ENCODE measurements at places on chromosomes 1 and 21.

- no peak for DNase-seq
Measured at GRCh38 chr1:176177764-176178163, 29.3 kb downstream of the COP1 start.

DNA sequence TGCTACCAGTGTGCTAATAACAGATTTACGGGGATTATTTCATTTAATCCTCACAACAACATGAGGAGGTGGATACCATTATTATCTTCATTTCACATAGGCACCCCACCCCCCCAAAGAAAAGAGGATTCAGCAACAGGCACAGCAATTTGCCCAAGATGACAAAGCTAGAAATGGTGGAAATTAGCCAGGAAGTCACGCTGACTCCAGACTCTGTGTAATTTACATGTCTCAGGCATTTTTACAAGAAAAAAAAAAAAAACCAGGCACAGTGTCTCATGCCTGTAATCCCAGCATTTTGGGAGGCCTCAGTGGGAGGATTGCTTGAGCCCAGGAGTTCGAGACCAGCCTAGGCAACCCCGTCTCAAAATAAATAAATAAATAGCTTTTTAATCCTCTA is 37.5 kb upstream of the PRDM2 start:
- peak; percentile 68 for DNase-seq

DNA sequence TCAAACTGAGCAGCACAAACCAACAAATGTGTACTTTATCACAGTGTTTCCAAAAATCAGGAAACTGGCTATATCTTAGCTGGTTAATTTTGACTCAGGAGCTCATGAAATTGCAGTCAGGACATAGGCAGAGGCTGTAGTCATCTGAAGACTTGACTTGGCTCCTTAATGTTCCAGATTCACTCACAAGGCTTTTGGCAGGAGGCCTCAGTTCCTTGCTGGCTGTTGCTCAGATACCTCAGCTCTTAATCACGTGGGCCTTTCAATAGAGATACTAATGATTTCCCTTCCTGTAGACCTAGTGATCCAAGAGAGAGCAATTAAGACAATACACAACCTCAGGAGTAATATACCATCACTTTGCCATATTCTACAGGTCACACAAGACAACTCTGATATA is 537.7 kb downstream of the BRINP3 start:
- no peak for DNase-seq

DNA sequence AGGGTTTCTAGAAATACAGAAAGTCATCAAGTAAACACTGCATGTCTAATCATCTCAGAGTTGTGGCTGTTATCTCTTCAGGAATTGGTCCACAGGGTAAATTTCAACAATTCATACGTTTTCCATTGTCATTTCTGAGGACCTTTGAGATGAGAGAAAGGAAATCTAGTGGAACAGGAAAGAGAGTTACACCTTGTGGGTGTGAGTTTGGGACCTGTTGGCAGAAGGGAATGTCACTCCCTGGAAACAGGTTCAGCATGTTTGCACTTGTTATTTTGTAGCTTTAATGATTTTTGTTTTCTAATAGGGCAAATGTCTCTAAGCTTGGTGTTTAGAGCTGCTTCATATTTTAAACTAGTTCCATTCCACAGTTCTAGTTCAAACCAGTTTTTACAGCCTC is 5.6 kb downstream of the TMEM167B start:
- no peak for DNase-seq

GRCh38 chr1:23554127-23554480 is 5.2 kb downstream of the ID3 start:
- no peak for DNase-seq
